ENCODE measurements at places on chromosomes 7 and 10.

GRCh38 chr10:72027498-72027897 lies 60.9 kb downstream of the SPOCK2 start:
- DNase-seq = no peak

DNA sequence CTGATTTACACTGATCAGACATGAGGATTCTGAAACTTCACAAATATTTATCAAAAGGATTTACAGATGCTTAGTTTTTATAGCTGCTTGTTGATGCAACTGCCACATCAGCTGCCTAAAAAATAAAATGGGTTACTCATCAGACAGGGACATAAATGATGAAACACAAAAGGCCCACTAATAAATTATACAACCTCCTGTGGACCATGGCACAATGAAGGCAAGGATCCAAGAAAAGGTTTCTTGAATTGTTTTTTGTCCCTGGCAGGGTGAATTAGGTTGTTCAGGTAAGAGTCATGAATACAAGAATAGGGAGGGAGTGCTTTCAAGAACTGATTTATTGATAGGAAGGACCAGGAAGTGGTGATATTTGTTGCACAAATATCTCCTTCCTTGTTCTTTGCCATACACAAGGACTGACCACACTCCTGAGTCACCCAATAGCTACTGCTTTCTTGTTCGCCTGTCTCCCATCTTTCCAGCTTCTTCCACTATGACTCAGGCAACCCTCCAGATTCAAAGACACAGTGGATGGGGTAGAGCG lies 234.5 kb downstream of the AHR start:
- DNase-seq = no peak

GRCh38 chr10:132945125-132945893 lies 2.9 kb upstream of the CFAP46 start:
- no peak for DNase-seq

GRCh38 chr7:50980411-50980810 lies 197.7 kb upstream of the GRB10 start:
- DNase-seq = no peak

DNA sequence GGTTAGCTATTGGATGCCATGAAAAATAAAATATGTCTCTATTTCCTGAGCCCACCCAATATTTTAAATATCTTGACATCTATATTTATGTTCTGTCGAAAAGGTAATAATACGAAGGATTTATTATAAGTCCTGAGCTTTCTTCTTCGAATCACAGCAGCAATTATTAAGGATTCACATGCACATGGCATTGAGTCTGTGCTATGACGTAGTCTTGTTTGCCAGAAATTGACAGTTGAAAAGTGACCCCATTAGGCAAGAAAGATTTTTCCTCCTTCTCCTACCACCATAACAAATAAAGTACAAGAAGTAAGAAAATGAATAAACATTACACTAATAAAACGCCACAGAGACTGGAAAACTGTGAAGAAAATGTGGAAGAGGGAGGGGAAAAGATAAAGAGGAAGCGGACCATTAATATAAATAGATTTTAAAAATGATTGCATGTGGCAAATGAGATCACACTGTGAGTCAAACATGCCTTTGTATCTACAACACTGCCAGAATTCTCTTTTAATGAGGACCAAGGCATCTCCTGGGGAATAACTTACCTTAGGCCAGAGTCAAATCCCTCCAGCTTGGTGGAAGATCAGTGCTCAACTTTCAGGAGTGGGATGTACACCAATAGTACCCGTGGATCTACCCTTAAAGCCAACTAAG lies 21.6 kb downstream of the FZD1 start:
- DNase-seq = no peak

DNA sequence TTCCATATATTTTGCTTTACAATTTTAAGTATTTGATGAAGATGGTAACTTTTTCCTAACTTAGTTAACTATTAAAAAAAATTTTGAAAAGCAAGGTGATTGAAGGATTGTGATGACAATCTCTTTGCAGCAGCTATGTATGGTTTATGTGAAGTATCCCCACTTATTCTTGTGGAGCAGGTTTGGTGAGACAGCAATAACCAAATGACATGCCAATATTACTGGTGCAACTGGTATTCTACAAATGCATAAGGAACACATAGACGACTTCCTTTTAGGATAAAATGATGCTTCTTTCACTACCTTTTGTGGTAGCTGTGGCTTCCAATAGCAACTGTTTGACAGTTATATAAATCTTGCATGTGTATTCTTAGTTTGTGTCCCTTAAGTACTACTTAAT lies 465.3 kb downstream of the PLXDC2 start:
- no peak for DNase-seq

DNA sequence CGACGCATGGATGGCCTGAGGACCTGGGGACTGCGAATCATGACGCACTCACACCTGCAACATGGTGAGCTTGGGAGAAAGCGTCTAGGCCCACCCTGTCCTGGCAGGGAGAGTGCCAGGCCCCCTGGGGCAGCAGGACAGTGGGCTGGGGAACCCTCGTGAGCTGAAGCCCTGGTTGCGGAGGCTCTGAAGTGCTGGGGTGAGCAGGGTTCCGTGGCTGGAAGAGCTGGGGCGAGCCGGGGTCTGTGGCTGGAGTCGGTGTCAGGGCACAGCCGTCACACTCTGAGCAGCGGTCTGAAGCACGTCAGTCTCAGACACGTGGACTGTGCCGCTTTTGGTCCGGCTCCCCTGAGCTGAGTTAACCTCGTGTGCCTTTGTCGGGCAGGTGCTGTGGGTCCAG lies 4.7 kb downstream of the SUN1 start:
- no peak for DNase-seq

DNA sequence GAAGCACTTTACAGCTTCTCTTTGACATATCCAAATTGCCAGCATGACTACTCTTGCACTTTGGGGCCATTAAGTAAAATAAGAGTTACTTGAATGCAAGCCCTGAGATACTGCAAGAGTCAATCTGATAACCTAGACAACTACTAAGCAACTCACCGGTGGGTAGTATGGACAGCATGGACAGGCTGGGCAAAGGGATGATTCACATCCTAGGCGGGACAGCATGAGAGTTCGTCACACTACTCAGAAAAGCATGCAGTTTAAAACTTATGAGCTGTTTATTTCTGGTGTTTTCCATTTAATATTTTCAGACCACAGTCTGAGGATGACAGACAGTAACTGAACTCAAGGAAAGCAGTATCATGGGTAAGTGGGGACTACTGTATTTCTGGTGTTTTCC lies 84.0 kb downstream of the ORC5 start:
- DNase-seq = no peak

GRCh38 chr7:158421361-158421760 lies 166.3 kb downstream of the PTPRN2 start:
- DNase-seq = no peak

DNA sequence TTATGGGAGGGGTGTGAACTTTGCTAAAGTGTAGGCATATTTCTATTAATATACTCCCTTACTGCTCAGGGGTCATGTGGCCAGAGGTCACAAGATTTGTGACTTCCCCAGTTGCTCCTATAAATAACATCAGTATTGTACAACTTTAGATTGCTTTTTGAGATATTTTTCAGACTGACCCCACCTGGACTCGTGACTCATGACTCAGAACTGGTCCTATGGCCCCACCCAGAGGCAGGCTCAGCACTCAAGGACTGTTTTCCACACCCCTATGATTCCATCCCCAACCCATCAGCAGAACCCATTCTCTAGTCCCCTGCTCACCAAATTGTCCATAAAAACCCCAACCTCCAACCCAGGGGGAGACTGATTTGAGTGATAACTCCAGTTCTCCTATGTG lies 2.7 kb upstream of the CUL2 start:
- no peak for DNase-seq

DNA sequence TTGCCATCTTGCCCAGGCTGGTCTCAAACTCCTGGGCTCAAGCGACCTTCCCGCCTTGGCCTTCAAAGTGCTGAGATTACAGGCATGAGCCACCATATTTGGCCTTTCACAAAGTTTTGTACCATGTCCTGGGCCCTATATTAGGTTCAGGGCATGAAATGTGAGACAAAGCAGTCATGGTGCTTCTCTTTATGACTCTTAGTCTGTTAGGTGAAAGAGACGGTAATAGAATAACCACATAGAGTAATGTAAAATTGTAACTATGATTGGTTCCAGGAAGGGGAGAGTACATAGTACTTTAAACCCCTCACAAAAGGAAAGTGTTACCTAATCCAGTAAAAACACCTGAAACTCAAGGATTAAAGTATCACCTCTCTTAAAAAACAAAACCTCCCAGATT lies 144.7 kb downstream of the SPAG6 start:
- DNase-seq = no peak

DNA sequence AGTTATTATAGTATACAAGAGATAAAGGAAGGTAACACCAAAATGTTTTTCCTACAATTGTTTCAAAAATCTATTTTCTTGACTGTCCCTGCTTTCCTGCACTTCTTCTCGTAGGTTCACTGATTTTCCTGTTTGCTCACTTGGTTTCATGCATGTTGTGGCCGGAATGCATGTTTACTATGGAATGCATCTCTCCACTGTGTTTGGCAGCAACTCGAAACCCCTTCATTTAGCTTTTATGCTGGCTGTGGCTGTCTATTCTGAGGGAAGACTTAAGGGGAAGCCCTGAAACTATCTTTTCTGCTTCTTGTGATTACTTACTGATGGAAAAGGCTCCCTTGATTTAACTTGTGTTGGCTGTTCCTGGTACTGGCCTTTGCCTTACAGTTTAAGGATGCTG lies 120.3 kb downstream of the NRG3 start:
- no peak for DNase-seq

All from substantia nigra (tissue), 51 donors.